Hematopoietic multipotent progenitor cell (in vitro differentiated cells): ENCODE measurements at places on chromosomes 2 and 18. TPM values are rescaled to one million over a fixed set of nuclear protein-coding genes. Genes with fewer than 3 reads are reported as not detected.

DNA sequence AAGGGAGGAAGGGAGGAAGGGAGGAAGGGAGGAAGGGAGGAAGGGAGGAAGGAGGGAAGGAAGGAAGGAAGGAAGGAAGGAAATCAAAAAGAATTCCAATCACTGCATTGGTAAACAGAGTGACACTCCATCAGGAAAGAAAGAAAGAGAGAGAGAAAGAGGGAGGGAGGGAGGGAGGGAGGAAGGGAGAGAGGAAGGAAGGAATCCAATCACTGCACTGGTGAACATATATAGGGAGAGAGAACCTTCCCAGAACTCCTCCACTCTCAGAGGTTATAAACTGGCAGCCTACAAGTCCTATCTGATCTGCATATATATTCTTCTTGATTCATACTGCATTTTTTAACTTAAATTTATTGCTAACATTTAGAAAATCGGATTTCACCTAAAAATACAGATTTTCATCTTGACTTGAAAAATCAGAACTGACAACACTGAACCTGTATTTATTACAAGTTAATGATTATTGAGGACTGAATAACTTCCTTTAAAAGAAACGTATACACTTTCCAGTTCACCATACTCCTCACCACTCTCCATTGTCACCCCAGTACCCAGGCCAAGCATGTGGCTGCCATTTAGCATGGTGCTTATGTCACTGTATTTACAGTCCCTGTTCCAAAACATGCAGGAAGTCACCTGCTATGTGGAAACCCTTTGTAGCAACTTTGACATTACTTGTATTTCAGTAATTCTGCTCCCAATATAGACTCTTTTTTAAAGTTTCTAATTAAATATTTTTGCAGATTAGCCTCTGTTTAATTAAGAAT, 83.5 kb downstream of the ANTXR1 start:
- DNase-seq, result no peak

G6PC2 gene
- under 0.01 TPM for total RNA-seq

NOL4 gene
- total RNA-seq, result not detected

DNA sequence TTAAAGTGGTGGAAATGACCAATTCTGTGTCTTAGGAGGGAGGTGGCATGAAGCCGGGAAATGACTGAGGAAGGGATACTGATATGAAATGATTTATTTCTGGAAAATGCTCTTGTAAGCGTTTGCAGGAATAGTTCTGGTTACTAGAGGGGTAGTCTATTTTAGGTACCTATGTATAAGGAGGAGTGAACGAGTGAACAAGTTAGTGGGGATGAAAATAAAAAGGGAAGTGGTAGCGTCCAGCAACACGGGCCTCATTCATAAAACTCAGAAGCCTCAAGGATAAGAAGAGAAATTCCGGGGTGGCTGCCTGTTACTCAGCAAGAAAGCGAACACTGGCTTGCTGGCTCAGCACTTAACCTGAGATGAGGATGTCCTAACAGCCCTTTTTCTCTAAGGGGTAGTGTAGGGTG, 303.3 kb downstream of the NCKAP5 start:
- DNase-seq, result no peak

GRCh38 chr2:30208453-30208852, 22.9 kb upstream of the LBH start:
- peak; percentile 56 for DNase-seq

POTEJ gene
- under 0.01 TPM for total RNA-seq

DNA sequence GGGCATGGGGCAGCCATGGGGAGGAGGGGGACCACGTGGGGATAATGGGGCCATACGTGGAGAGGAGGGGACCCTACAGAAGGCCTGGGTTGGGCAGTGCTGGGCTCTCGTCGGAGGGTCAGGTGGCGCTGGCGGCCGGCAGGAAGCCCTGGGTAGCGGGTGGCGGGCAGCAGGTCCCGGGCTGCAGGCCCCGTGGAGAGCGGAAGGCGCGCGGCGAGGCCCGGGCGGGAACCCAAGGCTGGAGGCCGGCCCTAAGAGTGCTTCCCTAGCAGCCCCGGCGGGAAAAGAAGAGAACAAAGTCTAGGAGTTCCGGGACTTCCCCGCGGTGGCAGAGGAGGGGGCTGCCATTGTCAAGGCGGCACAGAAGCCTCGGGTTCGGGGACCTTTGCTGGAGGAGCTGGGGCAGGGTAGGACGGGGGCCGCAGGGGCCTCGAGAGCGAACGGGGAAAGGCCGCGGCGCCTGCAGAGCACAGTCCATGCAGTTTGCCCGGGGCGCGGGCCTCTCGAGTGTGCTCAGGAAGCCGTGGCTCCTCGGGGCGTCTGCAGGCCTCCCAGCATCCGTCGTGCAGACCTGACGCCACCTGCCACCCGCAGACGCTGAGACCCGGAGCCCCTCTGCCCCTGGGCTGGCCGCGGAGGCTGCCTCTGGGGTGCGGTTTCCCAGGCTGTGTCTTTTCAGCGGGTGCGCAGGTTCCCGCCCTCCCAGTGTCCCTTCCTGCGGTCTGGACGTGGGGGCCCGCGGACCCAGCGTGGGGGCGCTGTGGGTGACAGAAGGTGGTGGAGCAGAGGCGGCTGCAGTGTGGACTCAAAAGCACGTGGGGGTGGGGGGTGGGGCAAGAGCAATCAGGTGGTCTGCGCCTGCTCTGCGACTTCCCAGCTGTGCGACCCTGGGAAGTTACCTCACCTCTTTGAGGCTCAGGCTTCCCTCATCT, 19.4 kb upstream of the NCL start:
- peak; percentile 62 for DNase-seq
